ENCODE measurements at places on chromosomes 3 and 15.

DNA sequence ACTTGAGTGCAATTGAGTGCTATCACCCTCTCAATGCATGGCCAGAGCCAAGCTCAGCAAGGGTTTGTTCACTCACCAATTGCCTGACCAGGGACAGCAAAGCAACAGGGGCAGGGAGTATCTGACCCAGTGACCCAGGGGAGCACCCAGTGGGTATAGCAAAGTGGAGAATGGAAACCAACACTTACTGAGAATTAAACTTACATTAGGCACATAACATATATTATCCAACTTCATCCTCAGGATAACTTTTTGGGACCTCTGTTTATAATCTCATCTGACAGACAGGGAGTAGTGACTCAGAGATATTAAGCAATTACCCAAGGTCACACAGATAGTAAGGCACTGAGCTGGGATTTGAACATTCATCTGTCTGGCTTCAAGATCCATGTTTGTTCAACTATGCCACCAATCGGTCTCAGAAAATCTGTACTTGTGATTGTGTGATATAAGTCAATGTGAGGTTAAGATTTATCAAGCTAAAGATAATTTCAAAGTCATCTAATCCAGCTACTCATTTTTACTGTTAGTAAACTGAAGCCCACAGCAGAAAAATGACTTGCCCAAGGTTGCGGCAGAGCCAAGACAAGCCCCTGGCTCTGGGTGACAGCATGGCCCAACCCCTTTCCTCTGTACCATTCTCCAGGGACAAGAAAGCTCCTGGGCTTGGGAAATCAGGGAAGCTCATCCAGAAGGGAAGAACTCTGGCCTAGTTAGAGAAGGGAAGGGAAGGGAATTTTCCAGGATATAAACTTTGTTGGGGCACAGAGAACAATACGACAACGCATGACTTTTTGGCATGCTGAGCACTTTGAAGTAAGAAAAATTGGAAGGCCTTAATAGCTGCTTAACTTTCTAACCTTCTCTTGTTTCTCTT, 138.0 kb upstream of the SMAD3 start:
- DNase-seq, result no peak

- DNase-seq, result no peak
Measured at GRCh38 chr3:113297287-113297686, 85.9 kb downstream of the BOC start.

DNA sequence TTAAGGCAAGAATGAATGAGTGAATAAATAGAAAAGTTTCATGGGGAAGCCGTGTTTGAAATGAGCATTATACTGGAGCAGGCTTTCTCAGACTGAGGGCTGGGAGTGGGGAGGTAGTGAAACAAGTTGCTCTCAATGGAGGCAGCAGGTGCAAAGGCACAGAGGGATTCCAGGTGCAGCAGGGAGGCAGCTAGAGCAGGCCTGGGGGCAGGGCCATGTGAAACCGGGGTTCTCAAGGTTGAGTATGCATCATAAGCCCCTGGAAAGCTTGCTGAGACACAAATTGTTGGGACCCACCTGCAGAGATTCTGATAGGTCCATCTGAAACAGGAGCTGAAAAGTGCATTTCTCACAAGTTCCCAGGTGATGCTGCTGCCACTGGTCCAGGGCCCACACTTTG, 45.3 kb downstream of the BFSP2 start:
- no peak for DNase-seq

- DNase-seq, result no peak
Measured at GRCh38 chr3:134340362-134340981, 33.8 kb downstream of the AMOTL2 start.

- DNase-seq, result no peak
Measured at GRCh38 chr3:30437171-30437601, 169.2 kb upstream of the TGFBR2 start.

Data from skin of body (tissue), 3 donors.